Fibroblast of skin of left quadriceps (primary cell): ENCODE measurements at places on chromosomes 4 and X.
A peak's percentile ranks its signal among the peaks of the same experiment; 100 is the strongest.

DNA sequence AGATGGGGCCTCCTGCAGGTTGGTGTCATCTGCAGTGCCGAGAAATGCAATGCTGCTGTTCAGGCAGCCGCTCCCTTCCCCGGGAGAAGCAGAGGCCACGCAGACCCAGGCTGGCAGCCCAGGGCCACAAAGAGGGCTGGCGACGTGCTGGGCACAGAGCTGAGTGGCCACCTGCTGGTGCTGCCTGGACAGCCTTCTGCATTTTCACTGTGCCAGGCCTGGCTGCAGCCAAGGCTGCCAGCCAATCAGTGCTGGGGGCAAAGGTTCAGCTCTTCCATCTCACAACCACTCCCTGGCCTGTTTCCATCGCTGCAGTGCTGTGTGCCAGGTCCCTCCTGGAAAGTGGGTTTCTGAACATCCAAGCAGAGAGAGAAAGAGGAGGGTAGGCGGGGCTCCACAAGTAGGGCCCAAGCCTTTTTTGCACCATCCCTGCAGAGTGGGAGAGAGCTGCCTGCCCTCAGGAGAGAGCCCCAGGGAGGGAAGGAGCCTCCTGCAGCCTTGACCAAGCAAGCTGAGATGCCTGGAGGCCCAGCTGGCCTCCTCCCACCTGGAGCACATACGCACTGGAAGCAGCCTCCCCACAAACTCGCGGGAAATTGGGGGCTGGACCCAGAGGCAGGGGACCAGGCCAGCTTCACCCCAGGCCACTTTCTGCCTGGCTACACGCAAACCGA lies 20.1 kb downstream of the ADRA2C start:
- DNase-seq, result no peak

DNA sequence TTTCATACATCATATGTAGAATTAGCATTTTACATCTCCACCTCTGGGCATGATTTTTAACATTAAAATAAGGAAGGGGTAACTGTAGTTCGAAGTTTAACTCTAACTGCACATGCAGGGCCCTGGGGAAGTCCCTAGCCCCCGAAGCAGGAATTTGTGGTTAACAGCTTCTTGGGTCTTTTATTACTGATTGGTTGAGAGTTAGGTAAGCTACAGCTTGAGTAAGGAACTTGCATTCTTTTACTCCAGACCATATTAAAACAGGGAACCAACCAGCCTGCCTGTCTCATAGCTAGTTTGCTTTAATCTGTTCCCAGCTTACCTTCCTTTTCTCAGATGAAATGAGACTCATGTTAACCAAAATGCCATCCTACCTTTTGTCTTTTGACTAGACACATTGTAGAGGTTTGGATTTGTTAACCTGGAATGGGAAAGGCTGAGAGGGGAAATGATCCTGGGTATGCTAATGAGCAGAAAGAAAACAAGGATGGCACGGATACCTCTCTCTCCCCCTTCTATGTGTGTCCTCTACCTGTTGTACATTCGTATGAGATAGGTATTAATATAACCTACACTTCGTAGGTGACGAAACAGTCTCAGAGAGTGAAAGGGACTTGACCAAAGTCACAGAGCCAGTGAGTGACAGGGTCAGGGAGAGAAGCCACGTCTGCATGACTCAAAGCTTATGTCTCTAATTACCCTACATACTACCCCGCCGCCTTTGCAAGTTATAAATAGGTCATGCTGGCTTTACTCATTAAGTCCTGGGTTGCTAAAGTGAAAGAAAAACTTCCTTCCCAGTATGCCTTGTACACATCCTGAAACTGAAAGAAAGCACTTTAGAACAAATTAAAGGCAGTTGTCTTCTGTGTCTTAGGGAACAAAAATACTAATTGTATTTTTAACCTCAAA lies 119.5 kb upstream of the AFF2 start:
- peak; percentile 26 for DNase-seq

DNA sequence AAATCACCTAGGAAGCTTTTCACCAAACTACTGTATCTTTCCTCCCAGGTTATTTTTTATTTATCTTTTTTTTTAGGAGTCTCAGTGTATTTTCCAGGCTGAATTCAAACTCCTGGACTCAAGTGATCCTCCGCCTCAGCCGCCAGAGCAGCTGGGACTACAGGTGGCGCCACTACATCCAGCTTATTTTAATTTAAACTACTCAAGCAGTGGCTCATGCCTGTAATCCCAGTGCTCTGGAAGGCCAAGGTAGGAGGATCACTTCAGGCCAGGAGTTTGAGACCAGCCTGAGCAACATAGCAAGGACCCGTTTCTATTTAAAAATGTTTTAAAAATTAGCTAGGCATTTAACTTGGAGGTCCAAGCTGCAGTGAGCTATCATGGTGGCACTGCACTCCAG lies 37.8 kb downstream of the LEF1 start:
- no peak for DNase-seq

DNA sequence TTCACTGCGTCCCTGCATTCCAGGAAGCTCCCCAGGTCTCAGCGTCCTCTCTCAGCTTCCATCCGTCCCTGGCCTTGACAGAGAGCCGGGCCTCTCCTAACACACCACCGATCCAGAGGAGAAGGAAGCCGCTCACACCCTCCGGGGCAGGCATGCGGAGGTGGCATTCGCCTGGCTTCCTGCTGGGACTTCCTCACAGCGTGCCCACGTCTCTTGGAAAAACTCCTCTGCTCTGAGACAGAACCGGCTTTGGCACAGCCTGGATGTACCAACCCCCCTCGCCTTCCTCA lies 3.2 kb downstream of the CTAG2 start:
- DNase-seq, result no peak

GRCh38 chrX:108699368-108699767 lies 37.0 kb downstream of the IRS4 start:
- DNase-seq, result peak; percentile 12

DNA sequence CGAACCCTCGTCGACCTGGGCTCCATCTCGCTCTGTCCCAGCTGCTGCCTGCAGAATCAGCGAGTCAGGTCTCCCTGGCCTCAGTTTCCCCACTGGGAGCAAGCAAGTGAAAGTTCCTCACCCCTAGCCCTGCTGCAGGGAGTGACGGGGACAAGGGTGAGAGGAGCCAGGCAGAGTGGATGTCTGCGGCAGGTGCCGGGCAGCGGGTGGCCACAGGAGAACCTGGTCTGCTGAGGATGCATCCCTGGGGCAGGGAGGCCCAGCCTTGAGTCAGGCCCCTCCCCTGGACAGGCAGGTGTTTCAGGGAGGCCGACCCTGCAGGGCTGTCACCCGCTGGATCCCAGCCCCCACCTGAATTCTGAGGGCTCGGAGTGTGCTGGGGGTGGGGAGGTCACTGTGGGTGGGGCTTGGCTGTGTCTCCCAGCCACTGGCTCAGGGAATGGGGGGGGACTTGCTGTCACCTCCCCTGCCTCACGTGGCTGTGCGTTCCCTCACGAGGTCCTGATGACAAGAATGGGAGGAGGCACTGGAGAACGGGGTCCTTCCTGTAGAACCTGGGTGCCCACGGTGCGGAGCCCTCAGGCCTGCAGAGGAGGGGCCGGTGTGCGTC lies 33.2 kb downstream of the LRPAP1 start:
- no peak for DNase-seq

- DNase-seq, result peak; percentile 11
Measured at GRCh38 chrX:1249101-1249887, 19.3 kb upstream of the CSF2RA start.

- DNase-seq, result no peak
Measured at GRCh38 chr4:31995943-31996901, 1276.1 kb downstream of the PCDH7 start.

GRCh38 chr4:147049946-147050345 lies 104.3 kb upstream of the TTC29 start:
- DNase-seq, result no peak

- no peak for DNase-seq
Measured at GRCh38 chrX:119870626-119871131, 854 bp downstream of the RNF113A start.

DNA sequence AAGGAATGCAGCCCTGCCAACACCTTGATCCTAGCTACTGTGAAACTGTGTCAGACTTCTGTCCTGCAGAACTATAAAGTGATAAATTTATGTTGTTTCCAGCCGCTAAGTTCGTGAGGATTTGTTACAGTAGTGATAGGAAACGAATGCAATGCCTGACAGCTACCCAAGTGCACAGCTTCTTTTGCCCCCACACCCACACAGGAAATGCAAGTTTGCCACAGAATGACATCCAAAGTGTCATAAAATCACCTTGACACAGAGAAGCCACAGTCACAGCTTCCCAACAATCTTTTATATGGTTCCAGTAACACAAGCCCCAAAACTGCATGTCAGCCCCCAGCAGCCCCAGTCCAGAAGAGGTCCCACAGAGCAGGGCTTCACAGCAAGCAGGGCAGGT lies 216.9 kb upstream of the S100G start:
- DNase-seq, result no peak

- no peak for DNase-seq
Measured at GRCh38 chrX:80807606-80807991, 2.1 kb downstream of the BRWD3 start.

GRCh38 chr4:36411338-36411737 lies 129.9 kb downstream of the DTHD1 start:
- no peak for DNase-seq

- no peak for DNase-seq
Measured at GRCh38 chr4:118314221-118314620, 38.6 kb downstream of the PRSS12 start.

DNA sequence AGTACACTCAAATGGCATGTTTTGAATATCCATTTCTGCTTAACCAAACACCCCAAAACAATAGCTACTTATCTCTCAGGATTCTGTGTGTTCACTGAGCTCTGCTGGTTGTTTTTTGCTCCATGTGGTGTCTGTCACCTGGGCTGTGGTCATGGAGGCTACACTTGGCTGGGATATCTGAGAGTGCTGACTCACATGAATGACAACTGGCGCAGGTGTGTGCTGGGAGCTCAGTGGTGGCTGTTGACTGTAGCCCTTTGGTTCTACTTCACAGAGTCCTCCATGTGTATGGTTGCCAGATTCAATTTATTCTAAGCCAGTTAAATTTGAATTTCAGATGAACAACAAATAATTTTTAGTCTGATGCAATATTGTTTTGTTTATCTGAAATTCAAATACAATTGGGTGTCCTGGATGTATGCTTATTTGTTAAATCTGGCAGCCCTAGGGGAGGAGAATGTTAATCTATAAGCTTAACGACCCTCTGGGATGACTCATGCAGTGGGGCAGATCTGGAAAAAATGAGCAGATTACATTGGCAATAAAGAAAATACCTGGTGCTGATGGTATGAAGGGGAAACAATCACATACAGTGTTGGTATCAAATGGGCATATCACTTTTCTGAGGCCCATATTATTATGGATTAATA lies 28.2 kb upstream of the TCEAL4 start:
- DNase-seq, result no peak

GRCh38 chrX:69238114-69238886 lies 73.0 kb upstream of the PJA1 start:
- no peak for DNase-seq

- peak; percentile 76 for DNase-seq
Measured at GRCh38 chr4:152515678-152516077, 20.2 kb downstream of the FBXW7 start.

DNA sequence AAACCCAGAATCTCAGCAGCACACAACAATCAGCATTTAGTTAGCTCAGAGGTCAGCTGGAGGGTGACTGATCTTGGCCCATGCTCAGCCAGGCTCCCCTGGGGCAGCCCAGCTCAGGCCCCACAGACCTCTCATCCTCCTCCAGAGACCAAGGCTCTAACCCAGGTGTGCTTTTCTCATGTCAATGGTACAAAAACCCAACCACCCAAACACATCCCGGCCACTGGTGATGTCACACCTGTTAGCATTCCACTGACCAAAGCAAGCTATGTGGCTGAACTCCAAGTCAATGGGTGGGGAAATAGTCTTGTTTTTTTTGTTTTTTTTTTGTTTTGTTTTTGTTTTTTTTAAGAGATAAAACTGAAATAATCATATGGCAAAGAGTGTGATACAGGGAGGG lies 77.5 kb downstream of the CYTL1 start:
- DNase-seq, result no peak

- DNase-seq, result no peak
Measured at GRCh38 chr4:31104043-31104442, 383.9 kb downstream of the PCDH7 start.

- DNase-seq, result no peak
Measured at GRCh38 chrX:139382529-139382928, 148.0 kb upstream of the F9 start.

GRCh38 chr4:86564795-86565194 lies 29.3 kb upstream of the PTPN13 start:
- DNase-seq, result peak; percentile 34

DNA sequence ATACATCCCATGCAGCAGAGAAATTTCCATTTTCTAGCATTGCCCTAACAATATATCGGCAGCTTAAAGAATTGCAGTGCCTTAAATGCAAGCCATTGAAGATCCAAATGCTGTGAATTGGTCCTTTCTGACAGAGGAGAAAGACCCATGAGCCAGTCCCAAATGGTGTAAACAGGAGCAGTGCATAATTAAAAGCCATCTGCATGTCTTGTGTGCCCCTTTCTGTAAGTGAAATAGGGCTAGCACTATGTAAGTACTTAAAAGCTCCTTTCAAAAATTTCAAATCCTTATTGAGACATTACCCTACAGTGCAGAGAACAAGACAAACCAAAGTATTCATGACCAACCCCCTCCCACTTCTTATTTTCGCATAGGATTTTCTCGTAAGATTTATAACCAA lies 108.7 kb upstream of the LCORL start:
- DNase-seq, result no peak

- DNase-seq, result no peak
Measured at GRCh38 chr4:42148425-42148824, 4.0 kb downstream of the BEND4 start.

GRCh38 chr4:40185830-40186664 lies 10.8 kb upstream of the RHOH start:
- peak; percentile 15 for DNase-seq

- no peak for DNase-seq
Measured at GRCh38 chr4:99816545-99817308, at the start of gene DAPP1. Gene DAPP1 (plus strand): TSS chr4:99816827. CDS start chr4:99816914, 87 bp downstream.

GRCh38 chrX:25640276-25640675 lies 497.9 kb upstream of the MAGEB18 start:
- DNase-seq, result no peak

DNA sequence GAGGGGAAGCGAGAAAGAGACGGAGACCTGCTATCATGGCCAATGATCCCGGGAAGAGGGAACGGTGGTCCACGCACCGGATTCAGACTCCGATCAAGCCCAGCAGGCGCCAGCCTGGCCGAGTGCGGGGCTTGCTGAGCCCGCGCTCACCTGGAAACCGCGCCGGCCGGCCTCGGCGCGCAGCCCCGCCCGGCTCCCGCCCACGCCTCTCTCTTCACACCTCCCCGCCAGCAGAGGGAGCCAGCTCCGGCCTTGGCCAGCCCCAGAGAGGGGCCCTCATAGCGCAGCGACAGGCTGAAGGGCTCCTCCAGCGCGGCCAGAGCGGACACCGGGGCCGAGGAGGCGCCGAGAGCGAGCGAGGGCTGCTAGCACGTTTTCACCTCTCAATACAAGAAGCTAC lies 36.8 kb upstream of the SPANXN2 start:
- no peak for DNase-seq

- no peak for DNase-seq
Measured at GRCh38 chr4:156036496-156036895, 82.8 kb upstream of the CTSO start.

DNA sequence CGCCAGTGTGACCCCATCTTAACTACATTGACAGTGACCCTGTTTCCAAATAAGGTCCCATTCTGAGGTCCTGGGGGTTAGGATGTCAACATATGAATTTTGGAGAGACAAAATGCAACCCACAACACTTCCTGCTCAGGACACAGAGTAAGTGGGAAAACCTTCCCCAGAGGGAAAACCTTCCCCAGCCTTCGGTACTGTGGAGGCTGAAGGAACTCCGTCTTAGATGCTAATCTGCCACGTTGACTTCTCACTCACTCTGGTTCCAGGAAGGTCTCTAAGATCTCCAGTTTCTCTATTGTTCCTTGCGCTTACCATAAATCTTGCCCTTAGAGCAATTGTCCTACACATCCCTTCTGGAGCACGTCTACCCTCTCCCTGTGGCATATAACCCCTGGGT lies 29.7 kb upstream of the HMX1 start:
- DNase-seq, result no peak
